ENCODE measurements at places on chromosomes 3 and 15.

DNA sequence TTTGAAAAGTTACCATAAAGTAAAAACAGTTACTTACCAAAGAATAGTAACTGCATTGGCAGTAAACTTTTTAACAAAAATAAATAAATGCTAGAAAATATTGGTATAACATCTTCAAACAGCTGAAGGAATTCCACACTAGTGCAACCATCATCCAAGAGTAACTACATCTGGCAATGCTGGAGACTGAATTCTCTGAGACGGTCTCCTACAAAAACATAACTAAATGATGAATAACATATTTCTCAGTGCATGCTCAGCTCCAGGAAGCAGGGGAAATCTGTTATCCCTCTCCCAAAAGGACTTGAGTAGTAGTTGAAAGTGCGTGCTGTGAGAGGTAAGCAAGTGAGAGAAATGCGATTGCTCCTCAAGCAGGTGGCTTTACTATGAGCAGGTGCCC is 526.8 kb upstream of the CCDC54 start:
- no peak for DNase-seq

DNA sequence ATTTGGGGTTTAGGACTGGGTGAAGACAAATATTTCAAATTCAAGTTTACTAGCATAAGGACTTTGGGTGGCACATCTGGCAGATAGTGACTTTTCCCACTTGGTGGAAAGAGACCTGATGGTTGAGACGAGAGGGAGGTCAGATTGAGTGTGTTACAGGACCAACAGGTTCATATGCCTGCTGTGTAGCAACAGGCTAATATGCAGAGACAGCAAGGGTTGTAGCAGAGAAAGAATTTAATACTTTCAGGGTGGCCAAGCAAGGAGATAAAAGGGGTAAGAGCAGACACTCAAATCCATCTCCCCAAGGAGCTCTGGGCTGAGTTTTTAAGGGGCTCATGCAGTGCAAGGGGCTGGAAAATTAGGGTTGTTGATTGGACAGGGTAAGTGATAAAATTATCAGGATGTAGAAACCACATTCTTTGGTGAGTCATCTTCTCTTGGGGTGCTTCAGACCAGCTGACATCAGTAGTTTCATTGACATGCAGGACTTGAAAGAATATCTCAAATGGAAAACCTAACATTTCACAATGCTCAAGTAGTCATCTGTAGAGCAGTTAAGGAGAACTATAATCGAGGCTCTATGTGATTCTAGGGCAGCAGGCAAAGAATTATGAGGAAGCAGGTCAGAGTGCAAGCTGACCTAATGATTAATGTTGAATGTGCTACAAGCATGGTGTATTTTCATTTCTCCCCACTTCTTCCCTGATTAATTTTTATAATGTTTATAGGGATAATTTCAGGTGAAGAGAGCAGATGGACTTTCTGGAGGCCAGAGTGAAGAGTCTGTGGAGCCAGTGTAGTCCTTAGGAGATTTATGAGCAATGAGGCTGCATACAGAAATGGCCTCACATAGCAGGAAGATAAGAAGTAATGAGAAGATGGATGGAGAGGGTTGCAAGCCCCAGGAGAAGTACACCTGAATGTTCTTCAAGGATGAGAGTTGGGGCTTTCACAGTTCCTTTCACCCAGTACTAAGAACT is 13.7 kb downstream of the FOXB1 start:
- DNase-seq: no peak

- peak; percentile 62 for DNase-seq
Observed at GRCh38 chr3:46359733-46360493, 6.0 kb downstream of the CCR2 start.

GRCh38 chr3:46412786-46413298 is 5.8 kb downstream of the CCRL2 start:
- no peak for DNase-seq

DNA sequence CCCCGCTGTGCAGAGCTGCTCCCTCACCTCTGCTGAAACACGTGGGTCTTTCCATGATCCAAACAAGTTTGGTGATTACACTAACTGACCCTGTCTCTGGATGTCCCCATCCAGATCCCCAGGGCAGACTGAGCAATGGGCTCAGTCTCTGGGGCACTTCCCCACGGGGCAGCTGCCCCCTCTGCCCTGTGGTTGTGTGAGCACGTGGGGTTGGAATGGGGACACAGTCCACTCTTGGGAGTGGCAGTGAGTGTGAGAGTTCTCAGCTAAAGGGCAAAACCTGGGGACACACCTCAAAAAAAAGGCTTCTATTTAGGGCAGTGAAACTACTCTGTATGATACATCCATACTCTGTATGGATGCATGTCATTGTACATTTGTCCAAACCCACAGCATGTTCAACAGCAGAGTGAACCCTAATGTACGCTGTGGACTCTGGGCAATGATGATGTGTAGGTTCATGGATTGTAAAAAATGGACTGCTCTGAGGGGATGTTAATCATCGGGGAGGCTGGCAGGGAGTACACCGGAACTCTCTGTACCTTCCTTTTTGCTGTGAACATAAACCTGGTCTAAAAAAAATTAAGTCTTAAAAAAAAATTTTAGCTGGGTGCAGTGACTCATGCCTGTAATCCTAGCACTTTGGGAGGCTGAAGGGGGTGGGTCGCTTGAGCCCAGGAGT is 49.9 kb upstream of the BLM start:
- no peak for DNase-seq

GRCh38 chr15:76460871-76461270 is 124.3 kb downstream of the ISL2 start:
- no peak for DNase-seq

DNA sequence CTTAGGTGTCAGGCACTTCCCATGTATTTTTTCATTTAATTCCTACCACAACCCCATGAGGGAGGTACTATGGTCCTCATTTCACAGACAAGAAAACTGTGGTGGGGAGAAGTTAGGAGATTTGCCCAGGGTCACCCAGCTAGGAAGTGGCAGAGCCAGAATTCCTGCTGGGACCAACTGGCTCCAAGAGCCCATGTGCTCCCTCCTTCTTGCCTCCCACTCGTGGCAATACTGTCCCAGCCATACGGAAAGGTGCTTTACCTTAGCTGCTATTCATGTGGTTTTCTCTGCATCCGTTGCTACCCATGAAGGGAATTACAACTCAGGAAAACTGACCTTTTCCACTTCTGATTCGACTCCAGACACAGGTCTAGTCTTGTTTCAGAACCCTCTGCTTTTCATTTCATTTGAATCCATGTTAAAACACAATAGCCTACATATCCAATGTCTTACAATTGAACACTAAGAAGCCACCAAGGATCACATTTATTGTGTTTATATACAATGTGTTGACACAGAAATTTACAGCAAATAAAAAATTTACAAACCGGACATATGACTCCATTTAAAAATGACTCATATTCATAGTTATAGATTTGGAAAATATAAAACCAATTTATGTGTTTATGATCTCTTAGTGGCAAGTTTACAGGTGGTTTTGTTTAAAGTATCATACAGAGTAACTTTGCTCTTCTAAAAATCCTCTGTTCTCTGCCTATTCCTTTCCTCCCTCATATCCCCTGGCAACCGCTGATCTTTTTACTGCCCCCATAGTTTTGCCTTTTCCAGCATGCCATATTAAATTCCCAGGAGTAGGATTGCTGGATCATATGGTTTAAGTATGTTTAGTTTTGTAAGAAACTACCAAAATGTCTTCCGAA is 58.8 kb downstream of the BTD start:
- DNase-seq: no peak

- DNase-seq: no peak
Observed at GRCh38 chr3:10137178-10137577, 4.4 kb upstream of the VHL start.

DNA sequence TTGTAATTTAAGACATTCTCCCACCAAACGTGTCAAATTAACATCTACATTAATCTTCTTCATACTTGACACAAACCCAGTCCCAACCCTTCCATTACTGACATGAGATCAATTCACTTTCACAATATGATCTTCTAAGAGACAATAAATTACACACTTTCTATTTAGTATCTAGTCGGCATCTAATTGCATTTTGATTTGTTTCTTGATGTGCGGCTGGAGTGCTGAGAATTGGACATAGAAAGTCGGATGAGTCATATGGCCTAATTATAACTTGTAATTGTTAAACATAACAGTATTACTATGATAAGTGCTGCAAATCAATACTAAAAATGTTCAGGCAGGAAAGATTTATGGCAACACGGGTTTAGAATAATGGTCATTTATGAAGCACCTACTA is 78.4 kb upstream of the RORA start:
- no peak for DNase-seq

GRCh38 chr3:69052472-69052898 is 352 bp upstream of the TMF1 start:
- no peak for DNase-seq

DNA sequence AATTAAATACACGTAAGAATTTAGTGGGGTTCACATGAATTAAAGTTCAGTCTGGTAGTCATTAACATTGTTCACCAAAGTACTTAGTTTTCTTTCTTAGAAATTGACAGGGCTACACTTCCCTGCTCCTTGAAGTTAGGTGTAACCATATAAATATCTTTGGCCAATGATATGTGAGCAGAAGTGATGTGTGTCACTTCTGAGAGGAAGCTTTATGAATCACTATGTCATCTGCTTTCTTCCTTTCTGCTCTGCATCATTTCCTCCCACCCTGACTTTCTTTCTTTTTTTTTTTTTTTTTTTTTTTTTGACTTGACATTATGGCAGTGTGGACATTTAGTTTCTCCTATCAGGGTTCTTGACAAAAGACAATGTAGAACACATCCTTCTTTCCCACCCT is 156.2 kb upstream of the COL8A1 start:
- DNase-seq: no peak

DNA sequence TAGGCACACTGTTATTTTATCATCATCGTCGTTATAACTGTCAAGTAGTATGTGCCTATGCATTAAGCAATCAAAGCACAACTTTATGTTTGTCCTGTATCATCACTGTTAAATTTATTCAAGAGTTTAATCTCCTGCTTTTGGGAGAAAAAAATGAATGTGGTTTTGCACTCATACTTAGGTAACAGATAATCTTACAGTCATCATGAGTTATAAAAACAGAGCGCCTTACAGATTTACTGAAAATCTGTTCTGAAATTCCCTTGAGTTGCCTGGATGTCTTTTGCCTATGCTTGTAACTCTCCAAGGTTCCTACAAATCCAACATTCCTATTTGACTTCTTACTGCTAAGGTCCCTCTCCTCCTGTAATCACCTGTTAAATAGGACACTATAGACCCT is 307.3 kb downstream of the ZIC4 start:
- DNase-seq: no peak

DNA sequence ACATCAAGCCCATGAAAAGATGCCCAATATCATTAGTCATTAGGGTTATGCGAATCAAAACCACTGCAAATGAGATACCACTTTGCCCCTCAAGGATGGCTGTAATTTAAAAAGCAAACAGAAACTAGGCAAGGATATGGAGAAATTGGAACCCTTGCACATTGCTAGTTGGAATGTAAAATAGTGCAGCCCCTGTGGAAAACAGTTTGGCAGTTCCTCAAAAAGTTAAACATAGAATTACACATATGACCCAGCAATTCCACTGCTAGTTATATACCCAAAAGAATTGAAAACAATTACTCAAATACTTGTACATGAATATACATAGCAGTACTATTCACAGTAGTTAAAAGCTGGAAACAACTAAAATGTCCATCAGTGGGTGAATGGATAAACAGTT is 186.8 kb upstream of the CGNL1 start:
- DNase-seq: no peak

Data from NCI-H1105 (cell line).